Inflammatory macrophage treated with lipopolysaccharide for 1 hour (primary cell): ENCODE measurements at places on chromosomes 11 and 22.

GRCh38 chr11:19426011-19426755, 185.4 kb upstream of the E2F8 start:
- no peak for DNase-seq

DNA sequence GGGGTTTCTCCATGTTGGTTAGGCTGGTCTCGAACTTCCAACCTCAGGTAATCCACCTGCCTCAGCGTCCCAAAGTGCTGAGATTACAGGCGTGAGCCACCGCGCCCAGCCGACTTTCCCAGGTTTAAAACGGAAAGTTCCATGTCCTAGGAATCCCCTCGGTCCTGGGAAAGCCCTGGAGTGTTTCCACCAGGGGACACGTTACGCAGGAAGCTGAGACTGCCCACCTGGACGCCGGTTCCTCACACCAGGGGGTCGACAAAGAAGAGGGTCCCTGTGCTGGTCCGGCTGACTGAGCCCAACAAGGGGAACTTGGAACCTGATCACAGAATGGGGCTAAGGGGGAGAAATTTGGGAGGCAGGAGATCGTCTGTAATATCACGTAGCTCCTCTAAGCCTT, 3.5 kb upstream of the B4GALNT4 start:
- DNase-seq: no peak

DNA sequence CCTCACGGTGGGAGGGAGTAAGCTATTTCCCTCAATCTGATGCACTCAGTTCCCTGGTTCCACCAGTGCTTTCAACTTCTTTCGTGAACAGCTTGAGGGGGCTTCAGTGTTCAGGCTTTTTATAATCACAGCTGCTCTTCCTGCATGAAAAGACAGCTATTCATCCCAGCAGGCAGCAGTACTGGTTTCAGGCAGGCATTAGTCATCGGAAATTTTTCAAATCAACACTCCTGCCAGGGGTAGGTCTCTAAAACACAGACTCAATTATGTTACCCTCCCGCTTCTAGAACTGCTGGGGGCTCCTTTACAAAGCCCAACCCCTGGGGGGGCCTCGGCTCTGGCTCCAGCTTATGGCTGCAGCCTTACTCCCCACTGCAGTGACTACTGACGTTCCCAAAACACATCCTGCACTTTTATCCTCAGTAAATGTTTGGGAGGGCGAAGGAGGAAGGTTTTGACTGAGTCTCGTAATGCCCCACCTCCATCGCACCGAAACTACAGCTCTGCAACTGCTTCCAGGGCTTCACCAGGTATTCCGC, 5.8 kb downstream of the POLDIP3 start:
- no peak for DNase-seq

DNA sequence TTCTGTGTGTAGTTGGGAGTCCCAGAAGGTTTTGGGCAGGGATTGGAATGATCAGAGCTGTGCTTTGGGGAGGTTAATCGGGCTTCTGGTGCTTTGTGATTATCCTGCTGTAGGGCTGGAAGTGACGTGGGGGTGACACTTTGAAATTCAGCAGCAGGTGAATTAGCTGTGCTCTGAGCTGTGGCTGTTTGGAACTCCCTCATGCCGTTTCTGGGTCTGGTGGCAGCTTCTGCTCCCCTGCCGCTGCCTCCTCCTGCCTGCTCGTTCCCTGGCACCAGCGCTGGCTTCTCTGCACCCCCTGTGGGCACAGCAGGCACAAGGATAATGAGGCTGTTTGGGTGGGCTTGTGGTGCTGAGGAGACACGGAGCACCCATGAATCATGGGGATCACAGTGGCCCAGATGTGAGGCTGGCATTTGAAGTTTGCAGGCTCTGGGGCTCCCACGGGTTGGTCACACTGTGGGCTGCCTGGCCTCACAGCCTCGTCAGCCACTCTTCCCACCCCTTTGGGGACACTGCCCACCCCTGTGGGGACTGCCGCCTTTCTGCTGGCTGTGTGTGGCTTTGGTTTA, 49.7 kb downstream of the TBC1D22A start:
- DNase-seq: no peak

DNA sequence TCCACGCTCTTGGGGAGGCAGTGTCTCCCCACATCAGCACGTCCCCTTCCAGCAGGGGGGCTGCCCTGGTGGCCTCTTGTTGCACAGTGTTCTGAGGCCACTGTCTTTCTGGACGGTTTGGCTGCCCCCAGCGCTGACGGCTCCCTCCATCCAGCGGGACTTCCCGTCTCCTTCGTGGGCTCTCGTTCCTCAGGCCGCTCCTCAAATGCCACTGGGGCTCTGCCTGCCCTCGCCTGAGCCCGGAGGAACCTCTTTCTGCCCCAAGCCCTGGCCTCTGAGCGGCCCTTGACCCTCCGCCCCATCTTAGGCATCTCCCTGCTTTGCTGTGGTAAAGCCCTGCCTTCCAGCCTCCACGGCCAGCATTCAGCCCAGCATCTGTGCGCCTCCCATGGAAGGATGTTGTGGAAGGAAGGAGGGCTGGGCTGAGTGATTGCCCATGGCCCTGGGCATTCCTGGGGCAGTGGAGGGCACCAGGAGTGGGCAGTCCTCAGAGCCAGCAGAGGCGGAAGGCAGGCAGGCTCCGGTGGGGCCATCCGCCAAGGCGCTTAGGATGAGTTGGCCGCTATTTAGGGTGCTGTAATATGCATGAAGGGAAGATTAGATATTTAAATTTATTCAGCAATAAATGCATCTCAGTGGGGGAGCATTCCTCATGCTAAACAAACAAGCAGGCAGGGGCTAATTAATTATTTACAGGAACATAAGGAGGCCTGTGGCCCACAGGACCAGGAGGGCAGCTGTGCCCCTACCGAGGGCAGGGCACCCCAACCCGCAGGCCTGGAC, 17.8 kb downstream of the OTUB1 start:
- DNase-seq: no peak

- no peak for DNase-seq
Measured at GRCh38 chr11:28584992-28585391, 476.8 kb downstream of the METTL15 start.

DNA sequence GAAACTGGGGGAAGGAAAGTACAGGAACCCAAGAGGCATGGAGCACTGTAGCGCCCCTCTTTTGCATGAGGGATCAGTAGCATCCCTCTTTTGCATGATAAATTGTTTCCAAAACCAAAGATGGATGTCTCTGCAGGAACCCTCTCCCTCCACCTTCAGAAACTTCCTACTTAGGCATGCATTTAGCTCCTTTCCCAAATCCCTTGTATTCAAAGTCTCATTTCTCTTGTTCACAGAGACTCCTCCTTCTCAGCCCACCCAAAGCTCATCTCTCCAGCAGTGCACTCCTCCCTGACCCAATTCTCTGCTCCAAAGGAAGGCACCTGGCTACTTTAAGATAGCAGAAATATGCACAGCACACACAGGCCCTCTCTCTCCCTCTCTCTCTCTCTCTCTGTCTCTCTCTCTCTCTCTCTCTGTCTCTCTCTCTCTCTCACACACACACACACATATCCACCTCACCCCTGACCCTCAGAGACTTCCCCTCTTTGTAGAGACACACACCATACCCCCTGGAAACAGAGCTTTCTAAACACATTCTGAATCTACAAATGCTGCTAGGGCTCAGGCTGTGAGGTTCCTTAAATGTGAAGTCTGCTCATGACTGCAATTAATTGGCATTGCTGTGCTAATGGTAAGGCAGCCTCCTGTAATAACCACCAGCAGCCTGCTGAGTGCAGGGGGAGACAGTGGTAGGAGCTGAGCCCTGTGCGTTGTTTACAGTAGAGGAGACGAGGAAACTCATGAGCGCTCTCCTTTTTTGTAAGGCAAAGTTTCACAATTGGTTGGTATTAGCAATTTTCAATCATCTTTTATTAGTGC, 519.6 kb downstream of the NTM start:
- DNase-seq: no peak

DNA sequence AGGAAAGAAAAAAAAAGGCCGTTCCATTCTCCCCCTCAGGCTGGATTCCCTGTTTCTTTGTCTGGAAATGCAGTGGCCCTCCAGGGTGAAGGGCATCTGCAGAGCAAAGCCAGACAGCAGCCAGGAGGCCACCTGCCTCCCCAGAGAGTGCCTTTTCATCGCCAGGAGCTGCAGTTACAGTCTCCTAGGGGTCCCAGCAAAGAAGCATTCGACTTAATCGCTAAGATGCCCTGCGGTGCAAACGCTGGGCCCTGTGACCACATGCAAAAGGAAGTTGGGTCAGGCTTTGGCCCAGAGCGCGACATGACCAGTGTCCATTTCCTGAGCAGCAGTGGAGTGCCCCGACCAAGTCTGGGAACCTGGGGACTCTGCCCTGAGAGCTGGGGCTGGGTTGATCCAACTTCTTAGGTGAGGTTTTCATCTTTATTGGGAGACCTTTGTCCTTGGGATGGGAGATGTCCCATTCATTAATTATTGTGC, 304.6 kb downstream of the OPCML start:
- DNase-seq: no peak

DNA sequence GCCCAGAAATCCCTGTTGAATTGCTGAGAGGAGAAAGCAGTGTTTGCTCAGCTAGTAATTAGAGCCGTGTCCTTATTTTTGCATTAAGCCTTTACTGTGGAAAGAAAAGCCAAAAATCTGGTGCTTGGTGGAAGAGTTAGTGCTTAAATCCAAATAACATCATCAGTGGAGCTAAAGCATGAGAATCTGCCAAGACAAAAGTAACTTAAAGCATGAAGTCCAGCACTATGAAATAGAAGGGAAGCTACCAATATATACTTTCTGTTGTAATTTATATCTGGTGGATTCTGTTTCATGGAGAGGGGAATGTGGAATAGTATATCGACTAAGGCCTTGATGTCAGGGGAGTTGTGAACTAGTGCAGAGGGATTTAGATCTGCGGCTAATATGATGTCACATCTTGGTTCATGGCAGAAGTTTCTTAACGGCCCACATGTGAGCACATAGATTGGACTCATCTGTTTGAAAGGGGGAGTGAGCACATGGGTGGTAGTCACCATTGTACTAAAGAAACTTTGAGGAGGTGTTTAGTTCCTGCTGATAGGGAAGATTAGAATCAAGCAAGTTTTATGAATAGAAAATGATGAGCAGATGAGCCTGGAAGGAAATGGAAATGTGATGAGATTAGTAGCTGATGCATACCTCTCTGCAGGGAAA, 224.4 kb upstream of the MTNR1B start:
- no peak for DNase-seq

- DNase-seq: no peak
Measured at GRCh38 chr22:41963453-41964111, 5.7 kb upstream of the SEPTIN3 start.

- DNase-seq: no peak
Measured at GRCh38 chr22:42996646-42997365, 18.1 kb downstream of the PACSIN2 start.

- DNase-seq: no peak
Measured at GRCh38 chr11:69089258-69089657, 40.5 kb downstream of the TPCN2 start.

- no peak for DNase-seq
Measured at GRCh38 chr11:126304457-126305075, 706 bp downstream of the DCPS start.

DNA sequence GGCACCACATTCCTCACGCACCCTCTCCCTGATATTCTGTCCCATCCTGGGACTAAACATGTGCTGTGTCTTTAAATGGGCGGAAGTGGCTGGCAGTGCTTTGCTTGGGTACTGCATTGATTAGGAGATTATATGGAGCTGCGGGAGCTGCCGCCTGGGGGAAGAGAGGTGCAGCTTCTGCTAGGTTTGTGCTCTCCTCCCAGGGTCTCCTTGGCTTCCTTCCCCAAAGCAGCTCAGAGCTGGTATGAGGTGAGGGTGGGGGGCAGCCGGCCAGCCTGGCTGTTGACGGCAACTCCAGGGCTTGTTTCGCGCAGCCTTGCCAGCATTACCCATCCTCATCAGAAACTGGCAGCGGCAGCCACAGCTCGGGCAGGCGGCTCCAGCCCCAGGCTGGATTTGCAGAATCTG, 95.4 kb downstream of the GRAMD1B start:
- no peak for DNase-seq

DNA sequence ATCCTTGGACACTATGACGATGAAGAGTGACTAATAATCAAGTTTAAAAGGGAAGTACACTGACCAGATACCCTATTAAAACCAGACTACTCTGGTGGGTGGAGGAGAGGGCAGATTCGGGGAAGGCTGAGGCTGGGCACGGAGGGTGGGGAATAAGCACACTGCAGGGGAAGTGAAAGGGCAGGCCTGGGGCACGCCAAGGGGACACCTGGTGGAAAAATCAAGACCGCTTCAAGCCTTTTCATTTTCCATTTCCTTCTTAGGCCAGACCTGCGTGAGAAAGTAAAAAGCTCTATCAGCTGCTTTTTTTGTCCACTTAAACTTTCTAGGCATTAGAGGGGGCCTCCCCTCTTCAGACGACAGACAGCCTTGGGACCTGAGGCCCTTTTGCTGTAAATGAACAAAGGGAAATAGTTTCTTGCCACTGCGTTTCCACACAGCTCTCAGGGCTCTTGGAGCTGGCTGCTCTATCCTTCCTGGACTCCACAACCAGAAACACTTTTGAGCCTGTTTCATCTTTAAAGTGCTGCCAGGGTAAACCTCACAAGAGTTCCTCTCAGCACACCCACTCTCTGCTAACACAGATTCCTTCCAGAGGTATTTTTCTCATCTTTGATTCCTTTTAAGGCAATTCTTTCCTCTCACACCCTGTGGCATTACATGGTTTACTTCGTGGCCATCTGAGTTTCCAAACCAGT, 25.0 kb upstream of the SERPIND1 start:
- peak; percentile 38 for DNase-seq

GRCh38 chr11:131397675-131398074, 27.3 kb downstream of the NTM start:
- DNase-seq: no peak

DNA sequence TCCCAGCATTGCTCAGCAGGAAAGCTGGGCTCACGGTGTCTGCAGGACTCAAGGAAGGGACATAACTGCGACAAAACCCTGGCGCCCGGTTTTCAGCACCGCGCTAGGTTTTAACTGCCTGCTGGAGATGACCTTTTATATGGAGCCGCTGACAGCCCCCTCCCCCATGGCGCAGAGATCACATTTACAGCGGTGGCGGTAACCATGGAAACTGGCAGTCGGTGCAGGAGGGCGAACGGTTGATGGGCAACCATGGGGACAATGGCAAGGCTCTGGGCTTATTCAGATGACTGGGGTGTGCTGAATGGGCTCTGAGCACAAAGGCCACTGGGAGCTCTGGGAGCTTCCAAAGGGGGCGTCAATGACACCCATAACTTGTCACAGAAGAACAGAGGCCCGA, 37.2 kb downstream of the CELSR1 start:
- DNase-seq: no peak

- no peak for DNase-seq
Measured at GRCh38 chr22:33350961-33351360, 292.8 kb upstream of the SYN3 start.

DNA sequence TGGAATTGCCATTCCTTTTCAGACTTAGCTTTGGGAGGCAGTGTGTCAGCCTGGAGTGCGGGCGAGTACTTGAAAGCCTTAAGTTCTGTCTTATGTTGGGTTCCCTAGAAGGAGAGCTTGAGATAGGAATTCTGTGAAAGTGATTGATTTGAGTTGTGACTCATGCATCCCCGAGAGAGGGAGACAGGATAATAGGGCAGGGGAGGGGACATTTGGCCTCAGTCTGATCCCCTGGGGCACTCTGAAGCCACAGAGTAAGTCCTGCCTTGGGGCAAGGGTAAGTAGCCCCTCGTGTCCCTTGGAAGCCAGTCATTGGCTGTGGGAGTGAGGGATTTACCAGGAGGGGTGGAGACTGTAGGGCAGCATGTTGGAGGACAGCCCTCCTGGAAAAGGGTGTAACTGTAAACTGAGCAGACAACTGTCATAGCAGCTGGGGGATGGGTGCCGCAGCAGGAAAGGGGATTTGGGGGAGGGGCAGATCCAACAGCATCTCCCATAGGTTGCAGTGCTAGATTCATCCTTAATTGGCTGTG, 44.0 kb downstream of the KIAA1671 start:
- DNase-seq: no peak

GRCh38 chr11:72009156-72009555, 10.4 kb downstream of the IL18BP start:
- DNase-seq: no peak
